ENCODE measurements at places on chromosomes 1 and 21.

DNA sequence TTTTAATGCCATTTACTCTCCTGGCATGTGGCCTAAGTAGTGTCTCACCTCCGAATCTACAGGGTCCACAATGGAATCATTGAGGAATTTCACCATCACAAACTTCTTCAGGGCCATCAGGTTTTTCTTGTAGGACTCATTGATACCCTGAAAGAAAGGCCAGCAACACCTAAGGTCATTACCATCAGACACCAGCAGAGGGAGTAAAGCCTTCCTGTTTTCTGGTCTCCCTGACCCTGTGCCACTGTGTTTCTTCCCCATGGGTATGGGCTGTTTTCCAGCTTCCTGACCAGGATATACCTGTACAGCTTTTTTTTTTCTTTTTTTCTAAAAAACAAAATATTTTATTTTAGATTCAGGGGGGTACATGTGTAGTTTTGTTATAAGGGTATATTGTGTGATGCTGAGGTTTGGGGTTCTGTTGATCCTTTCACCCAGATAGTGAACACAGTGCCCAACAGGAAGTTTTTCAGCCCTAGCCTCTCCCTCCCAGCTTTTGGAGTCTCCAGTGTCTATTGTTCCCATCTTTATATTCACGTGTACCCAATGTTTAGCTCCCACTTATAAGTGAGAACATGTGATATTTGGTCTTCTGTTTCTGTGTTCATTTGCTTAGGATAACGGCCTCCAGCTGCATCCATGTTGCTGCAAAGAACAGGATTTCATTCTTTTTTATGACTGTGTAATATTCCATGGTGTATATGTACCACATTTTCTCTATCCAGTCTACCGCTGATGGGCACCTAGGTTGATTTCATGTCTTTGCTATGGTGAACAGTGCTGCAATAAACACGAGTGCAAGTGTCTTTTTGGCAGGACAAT, 18.3 kb downstream of the PPT1 start:
- DNase-seq, result peak; percentile 58

GRCh38 chr1:77197351-77197750, 21.9 kb downstream of the PIGK start:
- no peak for DNase-seq

DNA sequence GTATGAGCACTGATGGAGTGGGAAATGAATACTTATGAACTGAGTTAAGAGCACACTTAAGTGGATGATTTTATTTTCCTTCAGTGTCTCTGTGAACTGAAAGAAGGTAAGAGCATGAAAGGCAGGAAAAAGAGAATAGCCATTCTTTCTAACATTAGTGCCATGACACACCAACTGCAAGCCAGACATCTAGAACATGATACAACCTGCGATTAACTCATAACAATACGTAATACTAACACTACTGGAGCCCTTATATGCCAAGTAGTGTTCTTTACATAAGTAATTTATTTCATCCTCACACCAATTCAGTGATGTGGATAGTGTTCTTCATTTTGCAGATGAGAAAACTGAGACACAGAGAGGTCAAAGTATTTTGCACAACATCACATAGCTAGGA, 56.7 kb downstream of the PRRX1 start:
- DNase-seq, result no peak

- no peak for DNase-seq
Observed at GRCh38 chr1:234222561-234223280, 150.5 kb upstream of the COA6 start.

DNA sequence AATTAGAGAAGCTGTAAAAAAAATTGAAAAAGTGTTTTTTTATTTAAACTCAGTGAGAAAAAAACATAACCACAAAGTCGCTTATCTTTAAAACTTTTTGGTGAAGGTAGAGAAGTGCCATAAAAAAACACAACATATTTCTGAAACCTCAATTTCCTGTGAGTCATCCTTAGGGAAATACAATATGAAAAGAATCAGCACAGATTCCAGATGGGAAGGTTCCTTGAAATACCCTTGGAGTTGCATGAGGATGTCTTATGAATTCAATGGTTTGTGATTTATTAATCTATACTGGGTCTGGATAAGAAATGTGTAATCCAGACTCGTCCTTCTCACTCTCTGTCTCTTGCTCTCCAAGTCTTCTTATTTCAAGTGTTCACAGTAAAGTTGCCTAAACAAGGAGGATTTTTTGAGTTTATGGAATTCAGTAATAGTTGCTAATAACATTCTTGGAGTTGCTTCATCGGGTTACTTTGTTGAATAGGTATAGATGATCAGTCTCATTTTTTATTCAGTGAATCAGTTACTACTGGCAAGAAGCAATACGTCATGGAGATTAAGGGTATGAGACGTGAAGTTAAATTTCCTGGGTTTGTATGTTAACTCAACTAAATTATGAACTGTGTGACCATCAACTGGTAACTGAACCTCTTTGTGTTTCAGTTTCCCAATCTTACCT, 191.4 kb downstream of the KCNK2 start:
- DNase-seq, result peak; percentile 11

- DNase-seq, result no peak
Observed at GRCh38 chr1:228209657-228210056, 1.8 kb downstream of the OBSCN start.

- DNase-seq, result peak; percentile 84
Observed at GRCh38 chr1:203038217-203038741, 12.0 kb downstream of the PPFIA4 start.

DNA sequence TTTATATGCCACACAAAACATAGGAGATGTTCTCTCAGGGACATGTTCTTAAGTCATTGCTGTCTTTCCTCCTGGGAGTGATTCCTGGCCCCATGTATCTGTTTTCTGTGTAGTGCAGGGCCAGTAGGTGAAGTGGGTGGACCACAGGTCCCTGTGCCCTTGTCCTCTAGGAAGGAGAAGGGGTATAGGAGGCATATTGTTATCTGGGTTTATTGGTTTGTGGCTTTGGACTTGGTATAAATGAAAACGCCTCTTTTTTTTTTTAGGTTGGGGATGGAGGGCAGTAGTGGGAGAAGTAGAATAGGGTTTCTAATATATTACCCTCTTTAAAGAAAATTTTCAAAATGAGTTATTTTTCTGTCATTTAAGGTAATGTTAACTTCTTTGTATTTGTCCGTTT, 29.4 kb downstream of the DYRK1A start:
- no peak for DNase-seq

- no peak for DNase-seq
Observed at GRCh38 chr1:24141311-24141997, 1.5 kb downstream of the IL22RA1 start.

DNA sequence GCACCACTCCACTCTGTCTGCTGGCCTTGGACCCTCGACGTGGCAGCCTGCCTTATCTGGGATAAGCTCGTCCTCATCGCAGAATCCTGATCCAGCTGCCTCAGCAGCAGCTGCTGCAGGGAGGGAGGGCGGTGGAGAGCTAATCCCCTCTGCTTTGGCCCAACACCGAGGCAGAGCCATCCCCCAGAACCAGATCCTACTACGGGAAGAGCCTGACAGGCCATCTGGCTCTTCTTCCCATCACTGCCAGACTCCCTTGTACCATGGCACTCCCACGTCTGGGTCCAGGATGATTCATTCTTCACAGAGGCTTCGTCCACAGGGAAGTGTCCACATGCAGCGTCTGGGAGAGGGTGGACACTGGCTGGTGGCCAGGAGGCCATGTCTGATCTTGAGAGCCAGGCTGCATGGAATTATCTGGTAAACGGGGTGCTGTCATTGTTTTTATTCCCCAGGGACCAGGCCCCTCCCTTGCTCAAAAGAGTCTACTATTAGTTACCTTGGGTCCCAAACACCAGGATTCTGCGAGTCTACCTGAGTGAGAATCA, 14.6 kb upstream of the PKP1 start:
- peak; percentile 68 for DNase-seq

- peak; percentile 94 for DNase-seq
Observed at GRCh38 chr21:44011579-44012473, at the start of gene TRAPPC10. TRAPPC10 (plus strand) TSS chr21:44012309; CDS start chr21:44012494, 185 bp downstream.

- no peak for DNase-seq
Observed at GRCh38 chr1:223203694-223204093, 60.6 kb upstream of the TLR5 start.

DNA sequence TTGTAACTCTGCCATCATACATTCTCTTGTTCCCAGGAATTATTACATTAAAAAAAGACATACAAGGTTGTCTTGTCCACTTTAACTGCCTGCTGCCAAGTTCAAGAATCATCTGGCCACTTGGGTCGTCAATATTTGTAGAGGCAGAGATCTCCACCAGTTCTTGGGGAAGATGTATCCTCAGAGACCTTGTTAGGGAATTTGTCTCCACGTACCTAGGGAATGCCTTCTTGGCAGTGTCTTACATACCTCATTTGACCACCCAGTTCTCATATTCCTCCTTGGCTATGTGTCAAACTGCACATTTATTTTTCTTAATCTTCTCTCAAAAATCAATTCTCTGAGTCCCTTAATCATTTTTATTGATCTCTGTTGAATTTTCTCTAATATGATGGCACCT, 266.0 kb downstream of the SPATA17 start:
- no peak for DNase-seq

- peak; percentile 31 for DNase-seq
Observed at GRCh38 chr1:200180821-200181220, 153.3 kb downstream of the NR5A2 start.

- DNase-seq, result peak; percentile 71
Observed at GRCh38 chr1:152189657-152190442, 30.8 kb upstream of the RPTN start.

- DNase-seq, result no peak
Observed at GRCh38 chr1:232110281-232111090, 483.9 kb downstream of the DISC1 start.

DNA sequence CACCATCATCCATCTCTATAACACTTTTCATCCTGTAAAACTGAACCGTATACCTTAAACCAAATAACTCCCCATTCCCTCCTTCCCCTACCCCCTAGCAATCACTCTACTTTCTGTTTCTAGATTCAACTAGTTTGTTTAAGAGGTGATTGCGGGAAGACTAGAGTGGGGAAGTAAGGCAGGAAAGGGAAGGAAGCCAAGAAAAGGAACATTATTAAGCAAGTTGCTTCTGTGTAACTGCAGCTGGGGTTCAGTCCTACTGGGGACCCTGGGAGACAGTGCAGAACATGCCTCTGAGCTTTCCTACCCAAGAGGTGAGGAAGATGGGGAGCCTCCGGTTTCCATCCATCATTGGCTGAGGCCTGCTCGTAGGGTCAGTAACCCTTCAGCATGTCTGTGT, 28.9 kb upstream of the H3-3A start:
- no peak for DNase-seq

GRCh38 chr21:38179511-38179910, 77.3 kb upstream of the KCNJ15 start:
- no peak for DNase-seq

GRCh38 chr1:119081700-119082099, 58.8 kb downstream of the WARS2 start:
- no peak for DNase-seq

DNA sequence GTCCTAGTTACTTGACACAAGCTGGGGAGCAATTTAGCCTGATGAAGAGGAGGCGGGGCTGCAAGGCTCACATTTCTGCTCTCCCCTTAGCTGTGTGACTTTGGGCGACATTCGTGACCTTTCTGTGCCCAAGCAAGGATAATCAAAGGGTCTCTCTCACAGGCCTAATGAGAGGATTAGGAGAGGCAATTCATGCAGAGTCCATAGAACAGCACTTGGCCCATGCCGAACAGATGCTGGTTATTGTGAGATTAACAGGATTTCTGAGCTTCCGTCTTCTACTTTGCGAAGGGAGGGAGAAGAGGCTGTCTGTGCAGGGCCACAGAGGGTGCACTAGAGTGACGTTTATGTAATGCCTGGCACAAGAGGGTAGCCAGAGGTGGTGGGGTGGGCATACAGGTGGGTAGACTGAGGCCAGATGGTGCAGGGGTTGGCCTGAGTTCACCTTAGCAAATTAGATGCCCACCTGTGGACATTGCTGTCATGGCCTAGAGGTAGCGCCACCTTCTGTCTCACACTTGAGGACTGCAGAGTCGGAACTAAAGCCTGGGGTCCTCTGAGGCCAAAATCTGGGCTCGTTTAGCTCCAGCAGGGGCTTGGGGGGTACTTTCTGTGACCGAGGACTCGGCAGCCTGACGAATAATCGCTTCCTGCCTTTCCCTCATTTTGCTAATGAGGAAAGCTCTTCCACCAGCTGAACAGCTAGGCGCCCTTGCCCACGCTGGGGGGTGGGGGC, 18.6 kb downstream of the ACTL8 start:
- no peak for DNase-seq

- no peak for DNase-seq
Observed at GRCh38 chr1:230431527-230431926, 5.4 kb upstream of the PGBD5 start.

DNA sequence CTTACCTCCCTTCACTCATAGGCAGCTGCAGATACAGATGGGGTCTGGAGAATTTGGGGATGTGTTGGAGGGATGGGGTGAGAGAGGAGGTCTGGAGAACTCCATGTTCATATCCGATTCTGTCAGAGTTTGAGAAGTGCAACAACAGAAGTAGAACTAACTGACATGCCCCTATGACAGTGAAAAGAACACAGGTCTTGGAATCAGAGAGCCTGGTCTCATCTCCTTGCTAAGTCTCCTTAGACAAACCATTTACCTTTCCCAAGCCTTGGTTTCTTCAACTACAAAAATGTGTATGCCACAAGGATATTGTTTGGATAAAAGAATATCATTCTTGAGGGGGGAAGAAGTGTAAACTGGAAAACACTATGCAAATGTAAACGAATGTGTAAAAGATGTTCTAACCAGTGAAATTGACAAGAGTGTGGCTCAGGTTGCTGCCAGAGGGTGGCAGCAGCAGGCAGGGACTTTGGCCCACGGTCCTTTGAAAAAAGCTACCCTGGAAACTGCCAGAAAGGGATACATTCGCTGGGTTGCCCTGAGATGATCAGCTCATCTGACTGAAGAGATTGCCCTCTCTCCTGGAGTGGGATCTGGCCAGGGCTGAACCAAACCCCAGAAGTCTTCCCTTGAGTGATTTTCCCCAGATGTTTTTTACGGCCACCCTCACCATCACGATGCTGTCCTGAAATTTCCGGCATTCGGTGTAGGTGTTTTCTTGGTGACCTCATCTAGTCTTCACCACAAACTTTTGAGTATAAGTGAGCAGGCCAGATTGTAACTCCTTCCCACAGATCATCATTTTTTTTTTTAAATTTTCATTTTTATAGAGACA, 17.0 kb upstream of the CD2 start:
- peak; percentile 76 for DNase-seq

GRCh38 chr1:30615816-30616590, 107.4 kb downstream of the MATN1 start:
- no peak for DNase-seq

DNA sequence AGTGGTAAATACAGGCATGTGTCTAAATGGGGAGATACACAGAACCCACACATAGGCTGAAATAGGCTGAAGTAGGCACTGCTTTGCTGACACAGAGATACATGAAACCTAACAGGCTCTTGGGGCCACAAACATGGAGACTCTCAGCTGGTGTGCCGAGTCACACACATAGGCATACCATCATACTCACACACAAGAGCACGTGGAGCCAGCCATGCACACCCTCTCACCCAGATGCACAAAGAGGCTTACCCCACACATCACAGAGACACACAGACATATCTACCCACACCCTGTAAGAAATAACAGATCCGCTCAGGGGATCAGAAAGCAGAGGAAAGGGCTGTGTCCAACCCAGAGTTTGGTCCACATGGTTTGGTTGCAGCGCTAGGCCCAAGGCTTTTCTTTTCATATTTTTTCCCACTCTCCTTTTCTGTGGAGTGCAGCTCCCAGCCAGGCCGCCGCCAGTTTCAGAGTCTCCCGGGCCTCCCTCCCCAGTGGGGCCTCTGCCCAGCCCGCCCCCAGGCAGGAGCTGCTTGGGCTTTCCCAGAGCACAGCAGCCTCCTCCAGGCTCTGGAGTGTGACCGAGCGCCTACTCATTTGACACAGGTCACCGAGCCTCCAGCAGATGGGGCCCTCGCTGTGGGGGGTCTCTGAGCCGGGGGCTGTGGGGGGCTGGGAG, 3.9 kb upstream of the POU3F1 start:
- DNase-seq, result no peak

- peak; percentile 71 for DNase-seq
Observed at GRCh38 chr1:6646499-6647148, 22.0 kb downstream of the THAP3 start.
